ENCODE measurements at places on chromosomes 7 and 10.

DNA sequence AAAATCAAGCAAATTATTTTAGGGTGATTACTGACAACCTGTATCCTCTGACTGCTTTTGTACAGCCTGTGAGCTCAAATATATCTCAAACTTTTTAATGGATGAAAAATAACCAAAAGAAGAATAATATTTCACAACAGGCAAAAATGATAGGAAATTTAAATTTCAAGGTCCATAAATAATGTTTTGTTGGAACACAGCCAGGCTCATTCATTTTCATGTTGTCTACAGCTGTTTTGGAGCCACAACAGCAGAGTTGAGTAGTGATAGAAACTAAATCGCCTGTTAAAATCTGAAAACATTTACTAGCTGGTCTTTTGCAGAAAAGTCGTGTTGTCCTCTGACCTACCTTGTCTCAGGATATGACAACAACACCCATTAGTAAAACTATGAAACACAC lies 75.9 kb downstream of the GLI3 start:
- no peak for DNase-seq

DNA sequence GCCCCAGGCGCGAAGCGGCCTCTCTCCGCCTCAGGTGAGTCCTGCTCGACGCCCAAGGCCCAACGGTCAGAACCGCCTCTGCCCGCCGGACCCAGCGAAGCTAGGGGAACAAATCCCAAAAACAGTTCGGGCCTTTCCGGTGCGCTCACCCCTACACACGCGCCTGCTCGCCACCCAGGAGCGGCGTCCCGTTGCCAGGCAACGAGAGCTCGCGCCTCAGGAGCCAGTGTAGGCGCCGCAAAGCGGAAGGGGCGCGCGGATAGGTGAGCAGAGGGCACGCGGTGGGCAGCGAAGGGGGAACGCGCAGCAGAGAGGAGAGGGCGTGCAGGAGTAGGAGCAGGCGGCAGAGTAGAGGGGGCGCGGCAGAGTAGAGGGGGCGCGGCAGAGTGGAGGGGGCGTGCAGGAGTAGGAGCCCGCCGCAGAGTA lies at the start of the genes DYDC1 and DYDC2:
Gene DYDC1 (minus strand): TSS at position 193 of the 426 bp plus-strand sequence. CDS start 4,154 bp downstream, outside the sequence.
Gene DYDC2 (plus strand): TSS at position 219 of the 426 bp plus-strand sequence. CDS start 5,663 bp downstream, outside the sequence.
- no peak for DNase-seq

GRCh38 chr7:36659172-36659516 lies 65.2 kb downstream of the AOAH start:
- DNase-seq = no peak

- DNase-seq = no peak
Observed at GRCh38 chr7:95011146-95011928, 103.9 kb downstream of the PPP1R9A start.

- DNase-seq = no peak
Observed at GRCh38 chr7:65925040-65925439, 52.2 kb downstream of the VKORC1L1 start.

DNA sequence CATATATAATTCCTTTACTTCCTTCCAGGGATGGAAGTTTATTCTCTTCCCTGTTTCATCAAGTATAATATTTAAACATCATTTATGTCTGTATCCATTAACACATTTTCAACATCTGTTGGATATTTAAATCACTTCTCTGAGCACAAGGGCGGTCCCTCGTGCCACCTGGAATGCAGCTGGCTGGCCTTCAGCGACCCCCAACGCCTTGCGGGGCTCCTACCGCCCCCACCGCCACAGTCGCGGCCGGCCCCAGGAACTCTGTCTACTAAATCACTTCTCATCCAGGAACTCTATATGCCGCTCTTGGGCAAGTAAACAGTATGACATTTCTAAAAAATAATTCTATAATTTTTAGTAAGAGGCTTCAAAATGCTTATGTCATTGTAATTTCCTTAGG lies 221.1 kb upstream of the PTN start:
- no peak for DNase-seq

GRCh38 chr7:138937484-138937883 lies 43.7 kb downstream of the KIAA1549 start:
- no peak for DNase-seq

- no peak for DNase-seq
Observed at GRCh38 chr7:25858525-25859411, 293.2 kb upstream of the NFE2L3 start.

- no peak for DNase-seq
Observed at GRCh38 chr7:127765150-127765549, 113.2 kb downstream of the SND1 start.

DNA sequence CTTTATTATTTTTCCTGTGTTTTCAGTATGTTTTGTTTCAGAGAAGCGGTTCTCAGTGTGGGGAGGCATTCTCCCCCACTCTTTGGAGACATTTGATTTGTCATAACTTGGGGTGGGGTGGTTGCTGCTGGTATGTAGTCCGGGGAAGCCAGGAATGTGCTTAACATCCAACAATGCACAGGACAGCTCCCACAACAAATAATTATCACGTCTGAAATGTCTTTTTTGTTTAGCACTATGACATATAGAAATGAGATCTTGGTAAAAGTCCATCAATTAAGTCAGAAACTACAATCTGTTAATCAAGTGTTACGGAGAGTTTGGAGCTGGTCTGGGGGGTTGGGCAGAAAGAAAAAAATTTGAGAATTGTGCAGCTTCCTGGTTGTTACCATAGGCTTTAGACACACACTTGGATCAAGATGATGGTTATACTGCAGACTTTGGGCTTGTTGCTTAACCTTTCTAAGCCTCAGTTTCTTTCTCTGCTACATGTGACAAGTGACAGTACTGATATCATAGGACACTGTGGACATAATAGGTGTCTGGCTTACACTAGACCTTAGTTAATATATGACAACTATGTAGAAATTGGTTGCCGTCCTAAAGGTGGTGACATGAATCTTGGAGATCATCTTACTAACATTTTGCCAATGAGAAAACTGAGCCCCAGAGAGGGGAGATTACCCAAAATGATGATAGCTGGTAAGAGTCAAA lies 113.7 kb downstream of the LRMDA start:
- no peak for DNase-seq

GRCh38 chr7:29087840-29088170 lies 58.5 kb downstream of the CPVL start:
- DNase-seq = no peak

DNA sequence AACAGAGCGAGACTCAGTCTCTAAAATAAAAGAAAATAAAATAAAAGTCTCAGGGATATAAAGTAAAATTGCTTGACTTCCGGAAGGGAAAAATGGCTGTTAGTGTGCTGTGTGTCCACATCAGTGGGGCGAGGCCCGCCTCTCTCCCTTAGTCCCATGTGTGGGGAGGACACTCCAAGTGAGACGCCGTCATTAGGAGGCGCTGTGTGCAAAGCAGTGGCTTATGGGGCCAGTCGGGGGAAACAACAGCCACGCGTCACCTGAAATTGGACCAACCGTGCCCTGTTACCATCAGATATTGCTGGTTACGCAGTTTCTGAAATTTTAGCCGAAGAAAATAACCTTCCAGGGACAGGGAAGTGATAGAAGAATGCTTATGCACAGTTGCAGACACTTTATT lies 15.8 kb downstream of the SFXN4 start:
- DNase-seq = no peak

GRCh38 chr7:26813432-26813831 lies 51.0 kb downstream of the SKAP2 start:
- no peak for DNase-seq

GRCh38 chr10:129386415-129387257 lies 80.4 kb upstream of the MGMT start:
- DNase-seq = no peak

- no peak for DNase-seq
Observed at GRCh38 chr7:20238754-20239324, 21.7 kb upstream of the MACC1 start.

GRCh38 chr10:119395280-119396007 lies 147.1 kb downstream of the RGS10 start:
- DNase-seq = no peak

- DNase-seq = peak; percentile 74
Observed at GRCh38 chr10:48470115-48470892, 134.6 kb downstream of the ARHGAP22 start.
